Right ventricle myocardium inferior (tissue), 1 donor: ENCODE measurements at places on chromosomes 3 and 15. TPM values are rescaled to one million over a fixed set of nuclear protein-coding genes. Genes with fewer than 3 reads are reported as not detected.

The FETUB gene
- total RNA-seq, result not detected

The SUSD5 gene
- total RNA-seq, result 2.8 TPM

The SEMA3B gene
- total RNA-seq, result 19.8 TPM

The ABI3BP gene
- 40.7 TPM for total RNA-seq

The EPHA6 gene
- 0.62 TPM for total RNA-seq

The TM4SF4 gene
- total RNA-seq, result not detected

The PPP1R14D gene
- not detected for total RNA-seq

The VPS13C gene
- total RNA-seq, result 34.5 TPM

The MESP1 gene
- 7.4 TPM for total RNA-seq

The NR2E3 gene
- not detected for total RNA-seq

The UQCRC1 gene
- total RNA-seq, result 1,186 TPM

The SLC51A gene
- total RNA-seq, result 0.60 TPM

The DZIP3 gene
- total RNA-seq, result 15.4 TPM

The CPNE9 gene
- total RNA-seq, result not detected

The ATP10A gene
- 1.7 TPM for total RNA-seq

The TBCCD1 gene
- 5.3 TPM for total RNA-seq

The CDHR4 gene
- not detected for total RNA-seq

The GASK1A gene
- 0.92 TPM for total RNA-seq

The AADACL2 gene
- not detected for total RNA-seq

The BAHD1 gene
- 17.7 TPM for total RNA-seq

The TRH gene
- total RNA-seq, result not detected

The ST3GAL6 gene
- total RNA-seq, result 27.1 TPM

The GOLGA8G gene
- total RNA-seq, result not detected

The SKOR1 gene
- not detected for total RNA-seq

The VGLL3 gene
- 4.5 TPM for total RNA-seq

The NANOGP8 gene
- total RNA-seq, result not detected

The GRAMD1C gene
- 2.4 TPM for total RNA-seq
